ENCODE measurements at places on chromosomes 1 and 21. TPM values are rescaled to one million over a fixed set of nuclear protein-coding genes. Genes with fewer than 3 reads are reported as not detected.

ACTL8 gene
- total RNA-seq: 88.9 TPM

MROH7 gene
- 0.30 TPM for total RNA-seq

DOP1B gene
- 15.9 TPM for total RNA-seq

MSH4 gene
- total RNA-seq: 0.49 TPM

OR2T29 gene
- total RNA-seq: not detected

UMODL1 gene
- total RNA-seq: 0.21 TPM

SWT1 gene
- 2.9 TPM for total RNA-seq

SYT2 gene
- 0.09 TPM for total RNA-seq

- H3K36me3 ChIP-seq: no peaks in the 10 kb centered on the region
- no peaks in the 10 kb centered on the region for H3K4me1 ChIP-seq
- DNase-seq: no peak
- H3K27me3 ChIP-seq: no peaks in the 10 kb centered on the region
- H3K4me3 ChIP-seq: no peak overlapping the region
Measured at GRCh38 chr1:24910210-24910609, 19.9 kb downstream of the RUNX3 start.

- H3K4me1 ChIP-seq: no peaks in the 10 kb centered on the region
- no peaks in the 10 kb centered on the region for H3K36me3 ChIP-seq
- H3K27ac ChIP-seq: no peak overlapping the region
- no peaks in the 10 kb centered on the region for H3K27me3 ChIP-seq
Measured at GRCh38 chr1:222420633-222421032, 127.3 kb downstream of the HHIPL2 start.

- no peak overlapping the region for H3K27ac ChIP-seq
- DNase-seq: no peak
- H3K27me3 ChIP-seq: no peaks in the 10 kb centered on the region
Measured at GRCh38 chr1:78468521-78468920, 22.3 kb upstream of the PTGFR start.

- H3K4me3 ChIP-seq: no peak overlapping the region
- no peaks in the 10 kb centered on the region for H3K27me3 ChIP-seq
- no peak for DNase-seq
- no peaks in the 10 kb centered on the region for H3K36me3 ChIP-seq
- H3K4me1 ChIP-seq: no peaks in the 10 kb centered on the region
- H3K27ac ChIP-seq: no peak overlapping the region
Measured at GRCh38 chr1:97980530-97980929, 59.7 kb upstream of the DPYD start.

DNA sequence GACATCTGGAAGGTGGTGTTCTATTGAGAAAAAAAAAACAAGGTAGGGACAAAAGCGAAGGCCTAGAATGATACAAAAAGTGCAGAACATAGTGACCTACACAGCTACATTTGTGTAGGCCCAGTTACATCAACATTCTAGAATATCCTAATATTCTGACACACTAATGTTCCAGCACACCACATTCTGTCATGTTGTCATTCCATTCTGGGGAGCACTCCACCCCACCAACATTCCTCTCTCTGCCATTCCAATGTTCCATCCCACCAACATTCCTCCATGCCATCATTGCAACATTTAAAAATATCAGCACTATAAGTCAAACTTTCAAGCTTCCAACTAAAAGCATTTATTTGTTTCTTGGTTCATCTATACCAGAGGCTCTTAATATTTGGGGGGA is 28.5 kb downstream of the COA7 start:
- DNase-seq: no peak
- peaks cover 11% of the 10 kb centered on the region for H3K4me1 ChIP-seq
- H3K4me3 ChIP-seq: no peak overlapping the region
- no peak overlapping the region for H3K27ac ChIP-seq

DNA sequence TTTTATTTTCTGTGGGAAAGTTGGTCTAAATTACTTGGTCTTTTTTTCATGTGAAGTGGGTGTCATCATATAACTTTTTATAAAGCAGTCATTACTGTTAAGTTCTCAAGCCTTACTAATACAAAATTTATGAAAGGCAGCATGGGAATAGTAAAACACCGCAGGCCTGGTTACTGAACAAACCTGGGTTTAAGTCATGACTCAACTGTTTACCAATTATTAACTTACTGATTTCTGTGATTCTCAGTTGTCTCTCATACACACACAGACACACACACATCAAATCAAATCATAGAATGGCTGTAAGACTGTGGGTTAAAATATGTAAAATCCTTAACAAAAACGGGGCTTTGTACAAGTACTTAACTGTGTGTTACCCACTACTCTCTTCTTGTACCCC is 14.6 kb downstream of the MAEL start:
- H3K36me3 ChIP-seq: no peaks in the 10 kb centered on the region
- H3K4me3 ChIP-seq: no peak overlapping the region
- H3K27ac ChIP-seq: no peak overlapping the region
- no peaks in the 10 kb centered on the region for H3K27me3 ChIP-seq
- H3K4me1 ChIP-seq: no peaks in the 10 kb centered on the region

GRCh38 chr1:64019818-64020217 is 183.6 kb upstream of the UBE2U start:
- H3K4me3 ChIP-seq: no peak overlapping the region
- no peaks in the 10 kb centered on the region for H3K4me1 ChIP-seq
- no peaks in the 10 kb centered on the region for H3K27me3 ChIP-seq
- no peak overlapping the region for H3K27ac ChIP-seq

DNA sequence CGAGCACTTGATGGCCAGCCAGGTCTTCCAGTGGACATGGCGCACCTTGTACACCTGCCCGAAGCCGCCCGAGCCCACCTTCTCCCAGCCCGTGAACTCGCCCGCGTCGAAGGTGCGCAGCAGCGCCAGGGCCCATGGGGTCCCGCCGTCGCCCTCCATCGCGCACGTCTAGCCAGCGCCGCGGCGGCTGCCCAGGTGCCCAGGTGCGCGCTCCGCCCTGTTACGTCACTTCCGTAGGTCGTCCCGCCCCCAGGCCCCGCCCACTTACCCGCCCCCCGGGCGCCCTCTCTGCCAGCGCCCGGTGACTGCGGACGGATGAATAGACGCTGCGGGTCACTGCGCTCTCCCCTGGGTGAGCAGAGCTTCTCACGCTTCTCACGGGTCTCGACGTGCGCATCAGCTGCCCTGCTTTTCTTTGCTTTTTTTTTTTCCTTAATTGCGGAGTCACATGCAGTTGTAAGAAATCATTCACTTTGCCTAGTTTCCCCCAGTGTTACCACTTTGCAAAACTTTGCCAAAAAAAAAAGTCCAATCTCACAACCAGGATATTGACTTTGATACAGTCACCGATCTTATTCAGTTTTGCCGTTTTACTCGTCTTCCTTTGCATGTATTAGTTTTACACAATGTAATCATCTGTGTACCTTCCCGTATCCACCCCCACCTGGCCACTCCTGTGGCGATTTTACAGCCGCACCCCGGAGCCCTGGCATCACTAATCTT is at the start of gene RIPK4:
Gene RIPK4, minus strand, starts transcription at position 170 of the 723 bp plus-strand sequence. Its CDS starts 11 bp downstream, at position 159.
- H3K4me1 ChIP-seq: peaks cover 55% of the 10 kb centered on the region
- H3K4me3 ChIP-seq: peak within 1 kb of the TSS; percentile 90
- peak; percentile 93 for DNase-seq
- peak within 1 kb of the TSS; percentile 94 for H3K27ac ChIP-seq
- H3K36me3 ChIP-seq: no peaks in the 10 kb centered on the region
- no peaks in the 10 kb centered on the region for H3K27me3 ChIP-seq

GRCh38 chr1:19909392-19909791 is 14.0 kb downstream of the PLA2G2E start:
- H3K27ac ChIP-seq: no peak overlapping the region
- H3K4me1 ChIP-seq: no peaks in the 10 kb centered on the region
- no peak overlapping the region for H3K4me3 ChIP-seq
- no peaks in the 10 kb centered on the region for H3K27me3 ChIP-seq
- H3K36me3 ChIP-seq: no peaks in the 10 kb centered on the region

GRCh38 chr1:117284399-117285215 is 73.9 kb upstream of the VTCN1 start:
- no peaks in the 10 kb centered on the region for H3K27me3 ChIP-seq
- H3K36me3 ChIP-seq: no peaks in the 10 kb centered on the region
- peak; percentile 50 for DNase-seq
- no peaks in the 10 kb centered on the region for H3K4me1 ChIP-seq
- no peak overlapping the region for H3K4me3 ChIP-seq
- H3K27ac ChIP-seq: no peak overlapping the region

- no peaks in the 10 kb centered on the region for H3K4me1 ChIP-seq
- no peak overlapping the region for H3K4me3 ChIP-seq
- no peaks in the 10 kb centered on the region for H3K36me3 ChIP-seq
- H3K27ac ChIP-seq: no peak overlapping the region
- DNase-seq: no peak
Measured at GRCh38 chr1:199918196-199918769, 109.2 kb upstream of the NR5A2 start.

- H3K4me1 ChIP-seq: peaks cover 7% of the 10 kb centered on the region
- no peak for DNase-seq
- H3K4me3 ChIP-seq: peak overlapping the region; percentile 60
- no peaks in the 10 kb centered on the region for H3K36me3 ChIP-seq
- H3K27me3 ChIP-seq: no peaks in the 10 kb centered on the region
Measured at GRCh38 chr21:25734654-25734903, 125 bp downstream of the ATP5PF start.

GRCh38 chr1:63033211-63033610 is 249.3 kb downstream of the ATG4C start:
- no peaks in the 10 kb centered on the region for H3K27me3 ChIP-seq
- no peak overlapping the region for H3K4me3 ChIP-seq
- DNase-seq: peak; percentile 1
- H3K4me1 ChIP-seq: no peaks in the 10 kb centered on the region

Data from Caco-2 (cell line).